ENCODE measurements at places on chromosomes 2 and 18.

DNA sequence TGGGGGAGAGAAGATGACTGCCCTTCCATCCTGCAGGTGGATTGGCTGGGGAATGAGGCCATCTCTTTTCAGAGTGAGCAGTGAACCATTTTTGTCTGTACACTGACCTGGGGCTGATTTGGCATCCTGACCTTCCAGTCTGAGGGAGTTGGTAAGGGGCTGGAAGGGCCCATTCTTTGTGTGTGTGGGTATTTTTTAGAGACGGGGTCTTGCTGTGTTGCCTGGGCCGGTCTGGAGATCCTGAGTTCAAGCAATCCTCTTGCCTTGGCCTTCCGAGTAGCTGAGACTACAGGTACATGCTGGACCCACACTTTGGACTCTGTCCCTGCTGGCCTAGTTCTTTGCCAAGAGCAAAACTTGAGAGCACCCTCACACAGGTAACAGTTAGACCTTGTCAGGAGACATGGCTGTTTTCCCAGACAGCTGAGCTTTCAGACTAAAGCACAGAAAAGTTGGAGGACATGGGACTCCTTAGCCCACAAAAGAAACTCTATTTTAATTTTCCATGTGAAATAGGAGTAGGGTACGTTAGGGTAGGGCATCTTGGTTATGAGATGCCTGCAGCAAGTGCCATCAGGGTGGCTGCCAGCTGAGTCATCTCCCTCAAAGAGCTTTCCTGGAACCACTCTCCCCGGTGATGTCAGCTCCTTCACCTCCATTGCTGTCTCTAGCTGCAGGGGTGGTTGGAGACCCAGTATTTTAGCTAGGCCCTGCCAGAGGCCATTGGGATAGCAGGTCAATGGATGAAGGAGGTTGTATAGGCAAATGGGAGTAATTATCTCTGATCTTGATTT is 60.7 kb downstream of the DGKD start:
- peaks cover 25% of the 10 kb centered on the region for H3K4me1 ChIP-seq
- H3K36me3 ChIP-seq, result no peaks in the 10 kb centered on the region
- H3K4me3 ChIP-seq, result no peak overlapping the region
- peak overlapping the region; percentile 69 for H3K27ac ChIP-seq
- no peak for DNase-seq
- no peaks in the 10 kb centered on the region for H3K27me3 ChIP-seq

DNA sequence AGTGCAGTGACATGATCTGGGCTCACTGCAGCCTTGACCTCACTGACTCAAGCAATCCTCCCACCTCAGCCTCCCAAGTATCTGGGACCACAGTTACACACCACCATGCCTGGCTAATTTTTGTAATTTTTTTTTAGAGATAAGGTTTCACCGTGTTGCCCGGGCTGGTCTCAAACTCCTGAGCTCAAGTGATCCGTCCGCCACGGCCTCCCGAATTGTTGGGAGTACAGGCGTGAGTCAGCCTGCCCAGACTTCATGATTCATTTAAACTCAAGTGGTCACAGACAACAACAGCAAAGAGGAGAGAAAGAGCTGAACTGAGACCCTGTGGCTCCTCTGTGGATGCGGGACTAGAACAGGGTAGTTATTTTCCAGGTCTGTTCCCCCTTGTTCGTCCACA is 83.0 kb downstream of the TSHZ1 start:
- no peaks in the 10 kb centered on the region for H3K27me3 ChIP-seq
- H3K4me3 ChIP-seq, result no peak overlapping the region
- H3K4me1 ChIP-seq, result no peaks in the 10 kb centered on the region
- H3K36me3 ChIP-seq, result no peaks in the 10 kb centered on the region
- DNase-seq, result no peak

GRCh38 chr2:222521099-222521498 is 96.8 kb downstream of the SGPP2 start:
- H3K27ac ChIP-seq, result no peak overlapping the region
- no peak overlapping the region for H3K4me3 ChIP-seq
- no peaks in the 10 kb centered on the region for H3K36me3 ChIP-seq
- no peak for DNase-seq
- H3K4me1 ChIP-seq, result peaks cover 7% of the 10 kb centered on the region
- H3K27me3 ChIP-seq, result no peaks in the 10 kb centered on the region

DNA sequence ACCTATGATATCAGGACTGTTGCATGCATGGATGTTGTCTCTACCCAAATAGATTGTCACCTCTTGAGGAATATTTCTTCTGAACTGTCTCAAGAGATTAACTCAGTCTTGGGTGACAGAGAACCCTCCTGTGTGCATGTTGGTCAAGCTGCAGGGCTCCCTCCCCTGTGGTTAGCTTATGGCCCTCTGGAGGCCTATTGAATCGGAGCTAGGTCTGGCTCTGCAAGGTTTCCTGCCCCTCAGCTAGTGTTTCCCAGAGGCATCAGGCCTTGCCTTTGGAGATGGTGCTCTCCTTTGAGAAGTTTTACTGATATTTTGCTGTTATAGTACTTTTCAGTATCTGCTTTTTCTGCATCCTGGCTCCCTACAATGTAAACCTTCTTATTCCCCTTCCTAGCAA is 769.2 kb upstream of the FAM98A start:
- no peak overlapping the region for H3K27ac ChIP-seq

DNA sequence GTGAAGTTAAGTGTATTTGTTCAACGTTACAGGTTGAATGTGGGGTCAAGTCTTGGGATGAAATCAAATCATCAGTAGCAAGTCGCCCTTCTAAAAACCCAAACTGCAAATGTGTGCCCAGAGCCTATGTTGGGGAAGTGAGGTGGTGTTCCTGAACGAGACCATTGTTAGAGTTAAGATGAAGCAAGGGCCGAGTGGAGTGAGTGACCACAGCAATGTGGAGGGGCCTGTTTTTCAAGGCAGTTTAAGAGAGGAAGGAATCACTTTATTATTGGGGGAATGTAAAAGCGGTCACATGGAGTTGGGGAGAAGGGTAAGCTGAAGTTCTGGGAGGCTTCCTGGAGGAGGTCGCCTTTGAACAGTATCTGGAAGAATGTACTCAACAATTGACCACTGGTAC is 68.5 kb downstream of the MYCN start:
- no peak overlapping the region for H3K27ac ChIP-seq
- DNase-seq, result no peak
- H3K36me3 ChIP-seq, result no peaks in the 10 kb centered on the region
- H3K4me3 ChIP-seq, result no peak overlapping the region
- H3K27me3 ChIP-seq, result peaks cover 52% of the 10 kb centered on the region

GRCh38 chr2:119158563-119159347 is at the start of gene C1QL2:
C1QL2 (minus strand) TSS chr2:119158751; CDS start chr2:119158269, 482 bp downstream.
- H3K27me3 ChIP-seq, result peaks cover 92% of the 10 kb centered on the region
- DNase-seq, result no peak
- H3K27ac ChIP-seq, result no peak within 1 kb of the TSS
- peaks cover 13% of the 10 kb centered on the region for H3K4me1 ChIP-seq
- H3K4me3 ChIP-seq, result no peak within 1 kb of the TSS

DNA sequence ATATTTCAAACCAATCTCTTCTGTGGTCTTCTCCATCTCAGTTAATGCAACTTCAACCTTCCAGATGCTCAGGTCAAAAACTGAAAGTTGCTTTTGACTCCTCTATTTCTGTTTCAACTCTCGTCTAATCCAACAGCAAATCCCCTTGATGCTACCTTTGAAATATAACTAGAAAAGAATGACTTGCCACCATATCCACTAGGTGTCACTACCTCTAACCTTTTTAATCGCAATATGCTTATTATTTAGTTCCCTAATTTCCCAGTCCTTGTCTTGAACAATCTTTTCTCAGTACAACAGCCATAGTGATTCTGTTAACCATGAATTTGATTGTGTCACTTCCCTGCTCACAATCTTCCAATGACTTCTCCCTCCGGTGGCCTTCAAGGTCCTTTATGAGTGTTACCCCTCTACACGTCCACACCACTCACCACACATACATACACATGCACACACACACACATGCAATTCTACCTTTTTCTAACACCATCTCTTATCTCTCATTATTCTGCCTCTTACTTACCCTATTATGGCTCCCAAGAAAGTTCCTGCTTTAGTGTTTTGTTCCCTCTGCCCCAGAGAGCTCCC is 245.5 kb upstream of the KCNJ3 start:
- H3K36me3 ChIP-seq, result no peaks in the 10 kb centered on the region
- H3K27ac ChIP-seq, result no peak overlapping the region
- no peaks in the 10 kb centered on the region for H3K27me3 ChIP-seq

DNA sequence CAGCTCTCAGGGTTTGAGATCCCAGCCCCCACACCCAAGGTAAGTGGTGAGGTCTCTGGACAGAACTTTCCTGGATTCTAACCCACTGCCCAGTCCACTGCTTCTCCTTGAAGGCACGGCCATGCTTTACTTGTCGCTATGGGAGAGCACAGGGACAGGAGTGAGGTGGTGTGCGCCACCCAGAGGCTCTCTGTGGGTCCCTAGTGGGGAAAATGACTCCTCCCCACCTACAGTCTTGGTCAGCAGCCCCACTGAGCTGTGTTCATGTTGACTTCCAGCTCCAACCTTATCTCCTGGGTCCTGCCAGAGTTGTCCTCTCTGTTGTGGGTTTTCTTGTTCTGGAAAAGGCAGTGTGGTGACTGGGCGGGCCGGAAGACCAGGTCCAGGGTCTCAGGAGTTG is 11.1 kb downstream of the TET3 start:
- H3K27ac ChIP-seq, result no peak overlapping the region
- no peak overlapping the region for H3K4me3 ChIP-seq
- H3K27me3 ChIP-seq, result no peaks in the 10 kb centered on the region
- no peaks in the 10 kb centered on the region for H3K36me3 ChIP-seq
- no peak for DNase-seq

- H3K36me3 ChIP-seq, result peaks cover 100% of the 10 kb centered on the region
- H3K27me3 ChIP-seq, result no peaks in the 10 kb centered on the region
- no peak for DNase-seq
- H3K4me3 ChIP-seq, result no peak overlapping the region
- H3K4me1 ChIP-seq, result peaks cover 15% of the 10 kb centered on the region
- no peak overlapping the region for H3K27ac ChIP-seq
Observed at GRCh38 chr18:23538001-23538400, 34.7 kb downstream of the RMC1 start.

GRCh38 chr18:61651880-61652268 is 240.9 kb downstream of the RNF152 start:
- DNase-seq, result no peak
- no peaks in the 10 kb centered on the region for H3K36me3 ChIP-seq
- H3K4me1 ChIP-seq, result no peaks in the 10 kb centered on the region
- no peak overlapping the region for H3K4me3 ChIP-seq
- no peaks in the 10 kb centered on the region for H3K27me3 ChIP-seq

DNA sequence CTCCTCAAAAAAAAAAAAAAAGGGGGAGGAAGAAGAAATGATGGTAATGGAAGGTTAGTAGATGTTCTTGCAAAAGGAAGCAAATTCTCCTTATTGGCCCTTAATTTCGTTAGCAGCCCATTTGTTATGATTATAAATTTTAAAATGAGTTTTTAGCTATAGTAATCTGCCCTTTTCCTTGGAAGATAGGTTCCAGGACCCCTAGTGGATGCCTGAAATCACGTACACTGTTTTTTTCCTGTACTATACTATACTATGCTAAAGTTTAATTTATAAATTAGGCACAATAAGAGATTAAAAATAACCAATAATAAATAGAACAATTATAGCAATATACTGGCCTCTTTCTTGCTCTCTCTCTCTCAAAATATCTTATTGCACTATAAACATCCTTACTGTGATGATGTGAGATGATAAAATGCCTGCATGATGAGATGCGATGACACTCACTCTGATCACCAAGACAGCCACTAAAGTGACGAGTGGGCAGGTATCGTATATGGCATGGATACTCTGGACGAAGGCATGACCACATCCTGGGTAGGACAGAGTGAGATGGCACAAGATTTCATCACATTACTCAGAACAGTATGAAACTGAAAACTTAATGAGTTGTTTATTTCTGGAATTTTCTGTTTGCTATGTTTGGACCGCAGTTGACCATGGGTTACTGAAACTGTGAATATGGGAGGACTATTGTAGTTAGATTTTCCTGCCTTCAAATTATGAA is 87.2 kb downstream of the KCTD18 start:
- H3K27me3 ChIP-seq, result no peaks in the 10 kb centered on the region
- no peak overlapping the region for H3K27ac ChIP-seq
- no peaks in the 10 kb centered on the region for H3K4me1 ChIP-seq
- DNase-seq, result no peak
- no peak overlapping the region for H3K4me3 ChIP-seq

DNA sequence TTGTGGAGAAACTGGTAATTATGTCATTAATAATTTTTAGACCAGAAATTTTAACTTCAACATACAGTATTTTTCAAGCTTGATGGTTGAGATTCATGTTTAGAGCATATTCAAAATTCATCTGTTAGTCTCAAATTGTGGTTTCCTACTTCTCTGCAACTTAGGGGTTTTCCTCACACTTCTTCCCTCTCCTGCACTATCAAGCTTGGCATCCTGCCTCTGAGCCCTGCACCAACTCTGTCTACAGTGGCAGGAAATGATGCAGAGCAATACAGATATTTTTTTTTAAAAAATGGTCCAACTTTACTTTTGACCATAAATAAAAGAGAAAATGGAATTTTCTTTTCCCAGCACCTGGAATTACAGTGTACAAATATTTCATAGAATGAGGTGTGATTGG is 247.3 kb downstream of the NUP35 start:
- no peaks in the 10 kb centered on the region for H3K36me3 ChIP-seq
- no peaks in the 10 kb centered on the region for H3K27me3 ChIP-seq
- no peak for DNase-seq

DNA sequence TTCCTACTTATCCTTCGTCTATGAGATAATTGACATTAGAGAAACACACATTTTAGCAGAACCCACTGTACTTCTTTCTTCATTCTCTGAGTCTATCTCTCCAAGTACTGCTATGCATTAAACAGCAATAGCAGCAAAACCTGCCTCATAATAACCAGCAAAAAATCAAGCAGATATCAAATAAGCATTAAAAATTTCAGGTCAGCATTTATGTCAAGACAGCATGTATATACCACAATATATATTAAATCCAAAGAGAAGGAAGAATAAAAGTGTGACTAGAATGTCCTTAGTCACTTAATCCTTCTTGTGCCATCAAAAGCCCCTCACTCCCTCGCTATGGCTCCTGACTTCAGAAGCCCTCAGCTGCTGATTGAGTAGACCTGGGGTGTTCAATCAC is 131.3 kb downstream of the MGAT5 start:
- H3K27ac ChIP-seq, result no peak overlapping the region
- H3K36me3 ChIP-seq, result peaks cover 4% of the 10 kb centered on the region
- no peaks in the 10 kb centered on the region for H3K4me1 ChIP-seq

- no peak for DNase-seq
- H3K36me3 ChIP-seq, result no peaks in the 10 kb centered on the region
- no peak overlapping the region for H3K27ac ChIP-seq
- peak overlapping the region; percentile 59 for H3K4me3 ChIP-seq
Observed at GRCh38 chr18:23618862-23619387, 32.6 kb upstream of the NPC1 start.

DNA sequence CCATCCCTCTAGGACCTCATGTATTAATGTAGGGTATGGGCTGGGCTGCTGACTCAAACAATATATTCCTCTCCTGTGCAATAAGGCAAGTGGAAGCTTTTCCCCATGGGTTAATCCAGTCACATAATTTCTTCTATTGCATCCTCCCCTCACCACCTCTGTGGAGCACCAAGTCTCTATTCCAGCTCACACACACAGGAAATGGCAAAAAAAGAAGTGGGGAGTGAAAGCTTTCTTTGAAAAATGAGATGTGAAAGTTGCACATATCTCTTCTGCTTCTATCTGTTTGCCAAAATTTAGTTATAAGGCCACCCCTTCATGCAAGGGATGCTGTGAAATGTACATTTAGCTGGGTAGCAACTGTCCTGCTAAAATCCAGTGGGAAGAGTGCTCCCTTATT is 121.3 kb downstream of the CDC42EP3 start:
- no peak for DNase-seq
- no peak overlapping the region for H3K27ac ChIP-seq
- H3K4me3 ChIP-seq, result no peak overlapping the region
- no peaks in the 10 kb centered on the region for H3K36me3 ChIP-seq
- H3K27me3 ChIP-seq, result no peaks in the 10 kb centered on the region

GRCh38 chr18:3652380-3653262 is 202.6 kb downstream of the TGIF1 start:
- DNase-seq, result peak; percentile 58
- H3K4me3 ChIP-seq, result no peak overlapping the region
- H3K36me3 ChIP-seq, result no peaks in the 10 kb centered on the region

Measured in heart right ventricle (tissue), 16 donors.